Cardiac fibroblast (primary cell): ENCODE measurements at places on chromosomes 16 and 17.

GRCh38 chr16:57998486-57998885 lies 2.0 kb downstream of the ZNF319 start:
- DNase-seq, result peak; percentile 60

- no peak for DNase-seq
Observed at GRCh38 chr16:30003670-30004423, 7.0 kb downstream of the DOC2A start.

DNA sequence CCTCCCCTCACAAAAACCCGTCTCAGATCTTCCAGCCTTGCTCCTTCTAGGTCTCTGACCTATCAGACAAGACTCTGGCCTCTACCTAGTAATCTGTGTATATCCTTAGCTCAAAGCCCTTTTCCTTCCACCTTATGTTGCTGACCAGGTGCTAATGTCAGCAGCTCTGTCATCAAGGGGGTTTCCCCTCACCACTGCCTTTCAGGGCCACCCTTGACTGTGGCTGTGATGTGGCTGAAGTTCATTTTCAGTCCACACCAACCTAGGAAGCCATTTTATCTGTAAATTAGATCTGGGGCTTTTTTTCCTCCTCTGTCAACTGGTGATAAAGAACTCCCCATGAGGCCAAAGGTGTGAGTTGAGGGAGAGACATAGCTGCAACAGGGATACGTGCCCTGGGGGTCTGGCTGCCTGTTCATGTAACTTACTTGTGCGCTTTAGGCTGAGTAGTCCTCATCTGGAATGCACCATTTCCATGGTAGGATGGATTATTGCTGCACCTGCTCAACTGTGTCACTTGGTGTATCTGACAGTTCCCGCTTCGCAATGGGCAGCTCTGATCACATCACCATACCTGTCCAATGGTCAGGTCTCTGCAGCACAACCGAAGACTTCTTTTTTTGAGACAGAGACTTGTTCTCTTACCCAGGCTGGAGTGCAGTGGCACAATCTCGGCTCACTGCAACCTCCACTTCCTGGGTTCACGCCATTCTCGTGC lies 14.7 kb upstream of the RUNDC3A start:
- no peak for DNase-seq

DNA sequence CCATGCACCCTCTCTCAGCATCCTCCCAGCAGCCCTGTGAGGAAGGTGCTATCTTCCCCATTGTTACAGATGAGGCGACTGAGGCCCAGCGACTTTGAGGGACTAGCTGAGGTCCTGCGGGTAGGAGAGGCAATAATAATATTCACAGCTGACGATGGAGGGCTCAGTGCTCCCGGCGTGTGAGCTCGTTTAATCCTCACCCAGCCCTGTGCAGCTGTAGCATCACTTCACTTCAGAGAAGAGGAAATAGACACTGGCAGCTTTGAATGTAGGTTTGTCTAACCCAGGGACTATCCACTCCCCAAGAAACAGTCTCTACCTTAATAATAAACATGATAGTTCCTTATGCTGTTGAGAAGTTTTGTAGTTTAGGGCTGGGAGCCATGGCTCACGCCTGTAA lies 21.6 kb downstream of the LASP1 start:
- DNase-seq, result no peak

- DNase-seq, result no peak
Observed at GRCh38 chr16:79264237-79265109, 336.1 kb downstream of the MAF start.

- DNase-seq, result no peak
Observed at GRCh38 chr16:66432429-66432828, 5.3 kb downstream of the BEAN1 start.

DNA sequence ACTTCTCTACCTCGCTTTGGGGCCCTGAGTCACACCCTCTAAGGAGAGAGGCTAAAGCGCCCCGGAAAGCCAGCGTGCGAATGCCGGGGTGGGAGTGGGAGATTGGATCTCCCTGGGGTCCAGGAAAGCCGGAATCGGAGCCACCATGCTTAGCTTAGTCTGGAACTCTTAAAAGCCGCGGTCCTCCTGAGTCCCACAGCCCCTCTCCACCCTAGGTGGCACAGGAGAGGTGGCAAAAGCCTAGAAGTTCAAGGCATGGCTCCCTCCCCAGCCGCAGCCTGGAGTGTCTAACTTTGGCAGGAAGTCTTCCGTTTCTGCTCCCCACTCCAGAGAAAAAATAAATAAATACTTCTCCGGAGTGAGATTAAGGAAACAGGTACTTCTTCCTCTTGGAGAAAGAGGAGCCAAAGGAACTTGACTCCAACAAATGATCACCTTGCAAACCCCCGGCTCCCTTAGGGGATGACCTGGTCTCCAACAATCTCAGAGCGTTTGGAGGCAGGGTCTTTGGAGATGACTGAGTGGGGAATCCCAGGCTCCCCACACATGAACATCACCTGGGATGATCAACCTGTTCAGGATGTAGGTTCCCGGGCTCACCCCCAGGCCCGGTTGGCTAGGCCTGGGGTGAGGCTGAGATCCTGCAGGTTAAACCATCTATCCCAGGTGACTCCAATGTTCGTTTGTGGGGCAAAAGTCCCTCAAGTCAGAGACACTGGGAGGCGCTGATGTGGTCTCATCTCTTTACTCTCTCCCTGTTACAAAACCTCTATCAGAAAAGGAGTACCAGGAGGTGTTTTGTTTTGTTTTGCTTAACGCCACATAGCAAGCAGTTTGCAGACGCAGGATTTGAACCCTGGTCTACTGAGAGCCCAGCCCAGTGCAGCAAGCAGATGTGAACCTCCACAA lies 2.9 kb downstream of the CIITA start:
- DNase-seq, result no peak

DNA sequence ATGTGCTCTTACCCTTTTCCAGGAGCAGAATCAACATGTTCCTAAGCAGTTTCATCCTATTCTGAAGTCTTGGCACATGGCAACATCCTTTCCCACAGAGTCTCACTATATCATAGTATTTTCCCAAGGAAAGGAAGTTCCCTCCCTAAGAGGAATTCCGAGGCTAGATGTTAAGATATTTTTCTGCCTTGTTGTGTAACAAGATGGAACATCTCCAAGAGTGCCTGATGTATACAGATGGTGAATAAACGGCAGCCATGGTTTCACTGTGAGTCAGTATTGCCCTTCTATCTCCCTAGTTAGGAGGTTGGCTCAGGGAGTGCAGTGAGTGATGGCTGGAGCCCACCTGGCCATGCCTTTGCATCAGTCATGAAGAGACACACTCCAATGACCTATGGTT lies 48.2 kb downstream of the SPACA3 start:
- DNase-seq, result peak; percentile 68

GRCh38 chr16:30351586-30352419 lies 3.3 kb downstream of the CD2BP2 start:
- peak; percentile 97 for DNase-seq

DNA sequence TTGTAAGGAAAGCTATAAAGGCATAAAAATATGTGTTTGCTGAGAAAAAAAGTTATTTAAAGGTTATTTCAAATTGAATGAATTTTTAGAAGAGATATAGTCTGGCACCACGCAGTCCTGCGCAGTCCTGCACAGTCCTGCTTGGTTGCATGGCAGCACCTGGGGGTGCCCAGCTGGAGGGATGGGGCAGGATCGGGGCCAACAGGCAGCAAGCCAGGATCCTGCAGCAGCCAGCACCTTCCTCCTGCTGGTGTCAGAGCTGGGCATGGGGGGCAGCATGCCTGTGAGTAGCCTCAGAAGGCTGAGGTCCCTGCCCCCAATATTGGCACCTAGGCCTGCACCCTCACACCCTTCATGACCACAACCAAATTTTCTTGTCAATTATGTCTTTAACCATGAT lies 46.0 kb downstream of the GLG1 start:
- no peak for DNase-seq

DNA sequence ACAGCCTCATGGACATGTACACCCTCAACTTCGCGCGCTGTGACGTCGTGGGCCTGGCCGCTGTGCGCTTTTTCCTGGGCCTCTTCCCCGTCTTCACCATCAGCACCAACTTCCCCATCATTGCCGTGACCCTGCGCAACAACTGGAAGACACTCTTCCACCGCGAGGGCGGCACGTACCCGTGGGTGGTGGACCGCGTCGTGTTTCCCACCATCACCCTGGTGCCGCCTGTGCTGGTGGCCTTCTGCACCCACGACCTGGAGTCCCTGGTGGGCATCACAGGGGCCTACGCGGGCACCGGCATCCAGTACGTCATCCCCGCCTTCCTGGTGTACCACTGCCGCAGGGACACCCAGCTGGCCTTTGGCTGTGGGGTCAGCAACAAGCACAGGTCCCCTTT lies 23.5 kb downstream of the GRIN2C start:
- no peak for DNase-seq

GRCh38 chr17:17873450-17873991 lies 36.7 kb upstream of the SREBF1 start:
- DNase-seq, result no peak

DNA sequence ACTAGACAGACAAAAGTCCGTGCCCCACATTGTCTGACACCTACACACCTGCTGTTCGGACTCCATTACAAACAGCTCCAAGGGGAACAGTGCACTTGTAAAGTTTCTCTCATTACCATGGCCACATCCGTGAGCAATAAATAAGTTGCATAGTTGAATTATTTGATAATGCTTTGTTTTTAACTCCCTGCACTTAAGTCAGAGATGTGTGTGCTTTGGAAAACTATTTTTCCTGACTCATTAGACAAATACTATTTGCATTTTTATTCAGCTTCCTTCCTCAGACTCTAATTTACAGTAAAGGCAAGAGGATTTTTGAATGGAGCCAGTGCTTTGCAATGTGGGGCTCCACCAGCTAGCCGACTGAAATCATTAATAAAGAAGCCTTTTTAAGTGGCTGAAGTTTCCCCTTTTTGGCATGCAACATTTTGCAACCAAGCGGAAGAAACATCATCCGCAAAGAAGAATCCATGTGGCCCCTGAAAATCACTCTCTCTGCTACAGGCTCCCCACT lies 6.5 kb upstream of the CCL2 start:
- DNase-seq, result peak; percentile 65

- DNase-seq, result peak; percentile 89
Observed at GRCh38 chr17:42276609-42277341, 584 bp upstream of the STAT5B start.

DNA sequence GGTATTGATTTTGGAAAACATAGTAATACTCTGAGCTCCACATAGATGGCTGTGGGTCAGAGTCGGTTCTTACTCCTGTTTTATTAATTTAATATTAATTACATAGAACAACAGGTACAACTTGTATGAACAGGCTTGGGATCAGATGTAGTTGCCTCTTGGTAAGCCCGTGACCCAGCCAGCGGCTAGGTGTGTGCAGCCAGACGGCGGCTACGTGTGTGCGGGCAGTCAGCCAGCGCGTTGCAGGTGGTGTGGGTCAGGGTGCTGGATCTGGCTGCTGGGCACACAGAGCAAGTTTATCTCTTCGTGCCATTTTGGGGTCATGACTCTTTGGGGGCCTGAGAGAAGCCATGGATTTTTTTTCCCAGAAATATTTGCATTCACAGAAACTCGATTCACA lies 30.3 kb downstream of the DBNDD1 start:
- DNase-seq, result no peak

DNA sequence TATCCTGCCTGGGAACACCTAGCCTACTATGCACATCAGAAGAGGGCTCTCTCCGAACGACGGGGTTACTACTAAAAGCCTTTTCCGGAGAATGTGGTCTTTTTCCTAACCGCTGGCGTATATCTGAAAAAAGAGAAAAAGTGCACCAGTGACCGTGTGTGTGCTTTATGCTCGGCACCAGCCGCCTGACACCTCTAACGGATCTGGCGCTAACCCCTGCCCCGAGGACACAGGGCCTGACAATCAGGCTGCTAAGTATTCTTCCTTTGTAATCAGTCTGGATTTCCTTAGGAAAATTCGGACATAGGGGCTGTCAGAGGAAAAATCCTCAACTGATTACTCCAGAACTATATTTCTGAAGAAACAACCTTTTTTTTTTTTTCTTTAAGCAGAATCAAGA lies 13.4 kb upstream of the ITGAE start:
- DNase-seq, result no peak

GRCh38 chr16:46884513-46885293 lies 541 bp downstream of the GPT2 start:
- peak; percentile 11 for DNase-seq

GRCh38 chr16:29975811-29976511 lies 2.3 kb downstream of the TAOK2 start:
- DNase-seq, result no peak

DNA sequence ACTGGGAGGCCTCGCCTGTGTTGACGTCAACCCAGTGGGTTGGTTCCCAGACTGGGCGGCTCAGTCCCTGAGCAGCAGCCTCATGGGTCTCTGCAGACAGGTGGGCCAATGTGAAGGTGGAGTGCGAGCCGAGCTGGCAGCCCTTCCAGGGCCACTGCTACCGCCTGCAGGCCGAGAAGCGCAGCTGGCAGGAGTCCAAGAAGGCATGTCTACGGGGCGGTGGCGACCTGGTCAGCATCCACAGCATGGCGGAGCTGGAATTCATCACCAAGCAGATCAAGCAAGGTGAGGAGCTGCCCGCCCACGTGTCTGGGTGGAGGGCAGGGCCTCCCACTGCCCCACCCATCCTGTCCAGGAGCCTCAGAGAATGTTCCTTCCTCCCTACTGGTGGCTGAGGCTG lies 44.1 kb downstream of the MRC2 start:
- no peak for DNase-seq

- DNase-seq, result peak; percentile 39
Observed at GRCh38 chr16:11405331-11406176, 60.3 kb downstream of the RMI2 start.
